ENCODE measurements at places on chromosomes 4 and X.

DNA sequence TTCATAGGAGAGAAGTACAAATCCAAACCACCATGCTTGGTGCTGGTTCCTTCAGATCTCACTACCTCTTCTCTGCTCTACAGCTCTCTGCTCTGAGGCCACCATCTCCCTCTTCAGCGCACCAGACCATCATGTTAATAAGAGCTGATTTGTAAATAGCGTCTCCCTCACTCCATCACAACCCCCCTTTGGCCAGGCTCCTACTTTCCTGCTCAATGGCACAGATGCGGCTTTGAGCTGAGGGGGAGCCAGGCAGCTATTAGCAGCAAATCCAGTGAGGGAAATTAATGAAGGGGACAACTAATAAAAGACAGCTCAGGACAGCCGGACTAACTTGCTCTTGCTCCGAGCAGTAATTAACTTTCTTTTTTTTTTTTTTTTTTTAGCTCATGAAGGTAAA lies 13.1 kb downstream of the NEUROG2 start:
- no peak for DNase-seq

GRCh38 chrX:50180073-50180940 lies 20.5 kb downstream of the AKAP4 start:
- DNase-seq = no peak

DNA sequence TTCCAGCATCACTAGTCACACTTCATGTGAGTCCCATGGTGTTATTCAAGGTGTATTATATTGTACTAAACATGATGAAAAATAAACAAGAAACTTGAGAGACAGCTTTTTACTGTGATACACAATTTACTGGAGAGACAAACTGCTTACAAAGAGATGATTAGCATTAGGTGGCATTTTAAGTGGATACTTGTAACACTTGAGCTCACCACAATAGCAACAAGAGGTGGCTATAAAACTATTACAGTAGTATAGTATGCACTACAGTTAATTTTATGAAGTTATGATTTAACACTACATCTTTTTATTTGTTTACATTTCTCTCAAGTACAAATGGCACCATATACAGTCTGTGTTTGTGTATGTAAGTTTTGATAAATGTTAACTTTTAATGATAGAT lies 246.6 kb downstream of the PARM1 start:
- no peak for DNase-seq

- no peak for DNase-seq
Observed at GRCh38 chr4:7294176-7294756, 101.9 kb downstream of the SORCS2 start.

DNA sequence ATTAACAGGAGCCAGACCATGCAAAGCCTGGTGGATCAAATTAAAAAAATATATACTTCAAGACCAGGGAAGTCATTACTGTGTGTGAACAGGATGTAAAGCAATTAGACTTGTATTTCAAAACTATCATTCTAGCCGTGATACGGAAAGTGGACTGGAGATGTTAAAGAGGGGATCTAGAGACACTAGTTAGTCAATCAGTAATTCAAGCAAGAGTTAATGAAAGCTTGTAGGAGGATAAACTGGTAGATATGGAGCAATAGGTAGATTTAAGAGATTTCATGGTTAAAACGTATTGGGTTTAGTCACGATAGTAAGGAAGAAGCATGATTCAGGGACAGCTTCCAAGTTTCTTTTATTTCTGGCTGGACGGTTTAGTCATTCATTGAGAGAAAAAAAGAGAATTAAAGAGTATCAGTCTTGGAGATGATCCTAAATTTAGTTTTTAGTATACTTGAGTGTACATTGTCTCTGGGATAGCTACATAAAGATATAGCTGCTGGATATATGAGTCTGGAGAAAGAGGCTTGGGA lies 3.9 kb downstream of the MAD2L1 start:
- DNase-seq = no peak

GRCh38 chr4:168097161-168097560 lies 4.8 kb downstream of the ANXA10 start:
- DNase-seq = no peak

DNA sequence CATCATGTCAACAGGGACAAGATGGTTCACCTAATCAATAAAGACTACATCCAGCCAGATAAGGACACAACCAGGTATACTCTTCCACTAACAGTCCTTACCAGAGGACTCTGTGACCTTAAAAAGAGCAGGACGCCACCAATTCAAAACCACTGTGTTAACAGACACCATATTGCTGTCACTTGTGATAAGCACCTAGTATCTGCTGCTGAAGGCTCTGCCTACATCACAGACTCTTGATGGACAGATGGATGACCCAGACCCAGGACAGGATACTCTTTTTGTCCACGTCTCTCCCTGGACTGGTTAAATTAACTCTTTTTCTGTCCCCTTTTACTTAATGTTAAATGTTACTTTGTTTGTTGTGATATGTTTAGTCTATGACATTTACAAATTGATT lies 586.2 kb upstream of the AGA start:
- no peak for DNase-seq

GRCh38 chr4:144787365-144788258 lies 141.7 kb downstream of the HHIP start:
- no peak for DNase-seq

DNA sequence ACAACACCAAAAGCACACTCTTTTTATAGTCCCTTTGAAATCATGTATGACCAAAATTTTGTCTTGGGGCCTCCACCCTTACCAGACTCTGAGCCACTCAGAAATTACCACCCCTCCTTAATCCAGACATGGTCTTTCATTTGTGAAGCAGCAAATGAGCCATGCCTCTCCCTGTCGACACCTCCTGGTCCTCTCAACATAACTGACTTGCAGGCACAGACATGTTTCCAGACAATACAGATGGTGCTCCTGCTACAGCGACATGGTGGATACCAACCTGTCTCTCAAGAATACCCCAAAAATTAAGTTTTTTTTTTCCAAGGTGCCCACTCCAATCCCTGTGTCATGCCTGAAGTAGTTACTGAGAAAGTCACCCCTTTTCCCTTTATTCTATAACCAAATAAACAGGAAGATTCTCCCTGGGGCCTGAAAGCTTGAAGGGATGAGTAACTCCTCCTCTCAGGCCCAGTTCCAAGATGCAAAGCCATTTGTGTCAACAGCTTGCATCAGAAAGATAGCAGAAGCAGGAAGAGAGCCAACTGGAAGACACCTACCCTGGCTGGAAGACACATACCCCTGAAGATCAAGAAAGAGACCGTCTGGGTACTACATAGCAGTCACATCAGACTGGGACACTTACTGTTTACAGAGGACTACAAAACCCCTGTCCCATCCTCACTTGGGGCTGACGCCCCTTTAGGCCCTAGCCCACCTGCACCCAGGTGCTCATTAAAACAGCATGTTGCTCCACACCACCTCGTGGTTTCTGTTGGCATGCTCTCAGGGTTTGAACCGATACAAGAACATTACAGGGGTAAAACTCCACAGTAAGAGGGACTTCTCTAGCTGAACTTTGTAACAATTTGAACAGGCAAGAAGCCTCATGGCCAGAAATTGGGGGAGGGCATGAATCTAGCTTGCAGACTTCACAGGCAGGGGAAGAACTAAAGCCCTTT lies 5.5 kb upstream of the UGT2B17 start:
- DNase-seq = no peak

- no peak for DNase-seq
Observed at GRCh38 chr4:154119317-154119716, 330.4 kb upstream of the SFRP2 start.

DNA sequence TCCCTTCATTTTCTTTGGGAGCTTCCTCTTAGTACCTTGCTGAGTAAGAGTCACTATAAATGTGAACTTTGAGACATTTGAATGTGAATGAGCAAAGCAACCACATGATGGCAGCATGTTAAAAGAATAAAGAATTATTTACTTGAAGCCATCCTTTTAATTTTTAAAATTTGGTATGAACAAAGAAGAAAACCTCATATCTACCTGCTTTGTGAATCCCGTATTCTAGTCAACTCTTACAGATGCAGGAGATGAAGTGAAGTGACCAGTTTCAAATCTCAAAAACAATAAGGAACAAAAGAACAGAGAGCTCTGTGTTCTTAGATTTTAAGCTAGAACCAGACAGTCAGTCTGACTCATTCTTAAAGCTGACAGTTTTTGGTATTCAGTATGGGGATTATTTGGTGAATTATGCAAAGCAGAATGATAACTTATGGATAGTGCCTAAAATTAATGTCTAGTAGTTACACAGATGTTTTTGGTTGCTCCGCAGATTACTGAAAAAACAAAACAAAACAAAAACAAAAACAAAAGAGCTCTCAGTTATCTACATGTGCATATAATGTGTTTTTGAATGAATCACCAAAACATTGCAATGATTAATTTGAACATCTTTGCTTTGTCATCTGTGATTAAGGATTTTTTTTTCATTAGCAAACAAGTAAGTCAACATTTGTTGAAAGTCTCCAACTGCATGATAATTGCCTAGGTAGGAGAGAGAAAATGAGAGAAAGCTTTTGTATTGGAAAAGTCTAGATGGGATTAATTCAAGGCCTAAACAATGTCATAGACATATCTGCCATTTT lies 48.2 kb upstream of the H2AZ1 start:
- no peak for DNase-seq

- DNase-seq = no peak
Observed at GRCh38 chr4:3420956-3421355, 20.8 kb upstream of the HGFAC start.

DNA sequence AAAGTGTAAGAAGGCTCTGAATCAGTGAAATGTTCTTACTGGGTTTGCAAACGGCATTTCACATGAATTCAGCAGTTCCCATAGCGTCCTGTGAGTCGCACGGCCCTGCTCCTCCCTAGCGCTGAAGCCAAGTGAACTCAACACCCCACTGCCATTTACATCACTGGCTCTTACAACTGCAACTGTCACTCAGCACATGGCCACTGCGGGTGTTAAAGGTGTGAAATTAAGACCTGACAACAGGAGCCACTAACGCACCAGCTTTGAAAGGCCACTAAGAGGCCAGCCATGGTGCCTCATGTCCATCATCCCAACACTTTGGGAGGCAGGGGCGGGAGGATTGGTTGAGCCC lies 31.7 kb downstream of the RNF212 start:
- DNase-seq = no peak

DNA sequence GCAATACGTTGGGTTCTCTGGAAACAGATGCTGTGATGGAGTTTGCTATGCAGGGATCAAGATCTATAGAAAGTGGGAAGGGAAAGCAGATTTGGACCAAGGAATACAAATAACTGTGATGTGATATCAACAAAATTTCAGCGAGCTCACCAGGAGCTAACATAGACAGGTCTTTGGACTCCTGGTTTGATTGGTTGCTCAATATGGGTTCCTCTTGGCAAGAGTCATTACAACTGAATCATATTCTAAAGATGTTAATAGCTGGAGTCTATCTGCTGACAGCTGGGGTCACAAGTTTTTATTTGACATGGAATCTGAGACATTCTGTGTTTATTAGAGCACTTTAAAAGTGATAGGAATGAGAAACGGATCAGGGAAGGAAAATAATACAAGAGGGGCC lies 637.6 kb upstream of the GNPDA2 start:
- no peak for DNase-seq

DNA sequence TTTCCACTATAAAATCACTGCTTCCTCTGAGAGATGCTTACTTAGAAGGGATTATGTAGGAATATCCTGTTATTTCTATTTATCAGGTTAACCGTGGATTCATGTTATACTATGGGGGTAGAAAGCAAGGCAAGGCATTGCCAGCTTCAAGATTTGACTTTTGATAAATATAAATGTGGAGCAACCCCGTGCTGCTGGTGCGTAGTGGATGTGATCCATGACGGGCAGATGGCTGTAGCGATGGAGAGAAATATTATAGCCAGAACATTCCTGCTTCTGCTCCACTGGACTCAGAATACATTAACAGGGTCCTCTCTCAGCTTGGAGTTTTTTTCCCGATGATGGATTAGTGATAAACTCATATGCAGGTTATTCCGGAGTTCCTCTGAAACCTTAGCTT lies 157.6 kb downstream of the TENM3 start:
- no peak for DNase-seq

DNA sequence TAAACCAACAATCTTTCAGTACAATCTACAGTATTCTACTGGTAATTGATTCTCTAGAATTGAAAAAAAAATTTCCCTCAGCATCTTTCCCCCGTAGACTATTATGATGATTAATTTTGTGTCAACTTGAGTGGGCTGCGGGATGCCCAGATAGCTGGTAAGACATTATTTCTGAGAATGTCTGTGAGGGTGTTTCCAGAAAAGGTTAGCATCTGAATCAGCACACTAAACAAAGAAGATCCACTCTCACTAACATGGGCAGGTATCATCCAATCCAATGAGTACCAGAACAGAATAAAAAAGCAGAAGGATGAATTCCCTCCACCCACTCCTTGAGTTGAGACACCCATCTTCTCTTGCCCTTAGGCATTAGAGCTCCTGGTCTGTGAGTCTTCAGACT lies 186.1 kb upstream of the MAB21L2 start:
- DNase-seq = peak; percentile 4

DNA sequence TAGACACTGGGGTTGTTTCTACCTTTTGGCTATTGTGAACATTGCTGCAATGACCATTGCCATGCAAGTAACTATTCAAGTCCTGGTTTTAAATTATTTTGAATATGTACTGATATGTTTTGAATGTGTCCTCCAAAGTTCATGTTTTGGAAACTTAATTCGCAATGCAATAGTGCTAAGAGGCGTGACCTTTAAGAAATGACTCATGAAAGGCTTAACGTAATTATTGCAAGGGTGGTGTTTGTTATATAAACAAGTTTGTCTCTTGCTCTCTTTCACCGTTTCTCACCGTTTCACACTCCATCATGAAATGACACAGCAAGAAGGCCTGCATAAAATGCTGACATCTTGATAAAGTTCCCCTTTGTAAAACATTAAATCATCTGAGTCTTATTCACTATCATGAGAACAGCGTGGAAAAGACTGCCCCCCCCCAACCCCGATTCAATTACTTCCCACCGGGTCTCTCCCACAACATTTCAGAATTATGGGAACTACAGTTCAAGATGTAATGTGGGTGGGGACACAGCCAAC lies 506.9 kb upstream of the FAM47C start:
- DNase-seq = no peak

GRCh38 chr4:154838694-154839093 lies 57.6 kb downstream of the RBM46 start:
- DNase-seq = no peak

- no peak for DNase-seq
Observed at GRCh38 chr4:157291071-157291470, 70.5 kb downstream of the GRIA2 start.

DNA sequence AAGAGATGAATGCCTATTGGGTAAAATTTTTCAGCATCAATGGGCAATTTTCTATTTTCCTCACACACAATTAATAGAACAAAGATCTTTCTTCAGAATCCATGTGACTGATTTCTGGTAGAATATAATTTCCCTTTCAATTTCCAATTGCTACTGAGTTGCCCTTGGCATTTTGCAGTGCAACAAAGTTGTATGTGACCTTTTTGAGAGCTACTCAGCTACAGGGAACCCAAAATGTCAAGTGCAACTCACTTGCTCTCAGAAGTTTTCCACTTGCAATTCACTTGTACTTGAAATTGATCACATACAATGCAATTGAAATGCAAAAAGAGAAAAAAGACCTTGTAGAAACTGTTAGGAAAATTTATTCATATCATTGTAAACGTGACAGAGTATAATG lies 245.5 kb downstream of the BANK1 start:
- DNase-seq = no peak

- no peak for DNase-seq
Observed at GRCh38 chr4:4574792-4575191, 32.9 kb upstream of the STX18 start.

- DNase-seq = no peak
Observed at GRCh38 chr4:178306565-178306964, 864.3 kb upstream of the AGA start.

Data from stimulated activated naive CD4-positive, alpha-beta T cell treated with Interleukin-2 at 50 U/mL for 16 hours (primary cell).